ENCODE measurements at places on chromosomes 11 and 22.

DNA sequence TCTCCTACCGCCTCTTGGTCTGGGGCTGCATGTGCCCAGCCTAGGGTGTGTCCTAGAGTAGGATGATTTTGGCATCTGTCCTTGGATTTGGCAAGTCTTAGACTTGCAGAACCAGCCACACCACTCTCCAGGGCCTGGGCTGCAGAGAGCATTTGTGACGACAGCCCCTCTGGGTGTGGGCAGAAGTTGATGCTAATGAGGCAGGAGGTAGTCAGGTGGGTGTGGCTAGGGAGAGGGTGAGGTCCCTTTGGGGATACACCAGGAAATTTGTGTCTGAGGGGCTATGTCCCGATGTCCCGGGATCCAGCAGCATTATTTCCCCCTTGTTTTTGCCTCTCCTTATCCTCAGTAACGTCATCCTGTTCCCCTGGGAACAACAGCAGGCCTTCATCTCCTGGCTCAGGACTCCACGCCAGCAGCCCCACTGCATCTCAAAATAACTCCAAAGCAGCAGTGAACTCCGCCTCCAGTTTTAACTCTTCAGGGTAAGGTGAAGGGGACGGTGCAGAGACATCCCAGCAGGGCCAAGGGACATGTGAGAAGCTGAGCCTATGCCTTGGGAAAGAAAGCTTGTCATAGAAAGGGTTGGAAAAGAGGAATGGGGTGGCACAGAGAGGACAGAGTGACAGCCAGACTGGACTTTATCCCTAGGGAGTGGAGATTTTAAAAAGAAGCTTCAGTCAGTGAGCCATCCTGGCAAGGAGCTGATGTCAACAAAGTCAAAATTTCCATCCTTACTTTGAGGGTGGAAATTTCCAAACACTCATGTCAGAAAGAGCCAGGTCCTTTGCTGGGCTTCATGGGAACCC lies 8.0 kb upstream of the TLCD5 start:
- no peak for DNase-seq

- no peak for DNase-seq
Measured at GRCh38 chr22:44391481-44392445, 79.0 kb upstream of the SHISAL1 start.

DNA sequence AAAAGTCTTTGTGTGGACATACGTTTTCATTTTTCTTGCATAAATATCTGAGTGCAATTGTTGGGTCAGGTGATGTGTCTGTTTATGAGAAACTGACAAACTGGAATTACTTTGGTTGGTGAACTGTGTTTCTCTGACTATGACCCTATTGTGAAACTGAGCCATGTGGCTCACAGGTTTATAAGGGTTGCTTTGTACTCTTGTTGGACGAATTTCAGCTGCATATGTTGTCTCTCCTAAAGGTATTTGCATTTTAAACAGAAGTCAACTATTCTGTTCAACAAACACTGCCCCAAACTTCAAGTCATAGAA lies 34.4 kb upstream of the RASD2 start:
- DNase-seq, result no peak

GRCh38 chr11:79052544-79052943 lies 388.3 kb downstream of the TENM4 start:
- DNase-seq, result no peak

- peak; percentile 35 for DNase-seq
Measured at GRCh38 chr22:45164270-45165088, 754 bp downstream of the NUP50 start.

- peak; percentile 12 for DNase-seq
Measured at GRCh38 chr22:31488988-31489617, 539 bp downstream of the EIF4ENIF1 start.

- DNase-seq, result no peak
Measured at GRCh38 chr22:38832005-38832978, 11.5 kb downstream of the NPTXR start.

DNA sequence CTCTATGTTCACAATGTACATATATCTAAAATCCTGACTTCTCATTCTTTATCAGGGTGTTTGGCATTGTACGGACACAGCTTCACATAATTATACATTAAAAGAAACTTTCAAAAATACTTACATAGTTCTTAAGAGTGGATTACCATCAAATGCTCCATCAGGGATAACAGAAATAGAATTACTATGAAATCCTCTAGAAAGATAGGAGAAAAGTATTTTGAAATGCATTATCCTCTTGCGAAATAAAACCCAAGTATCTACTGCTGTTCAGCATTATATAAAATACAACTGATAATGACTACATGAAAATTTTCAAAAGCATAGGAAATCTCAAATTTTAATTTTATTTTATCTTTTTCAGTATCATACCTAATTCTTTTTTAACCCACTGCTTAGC lies 17.8 kb upstream of the CCDC34 start:
- no peak for DNase-seq

GRCh38 chr11:9687711-9688477 lies 24.0 kb downstream of the SWAP70 start:
- DNase-seq, result no peak

DNA sequence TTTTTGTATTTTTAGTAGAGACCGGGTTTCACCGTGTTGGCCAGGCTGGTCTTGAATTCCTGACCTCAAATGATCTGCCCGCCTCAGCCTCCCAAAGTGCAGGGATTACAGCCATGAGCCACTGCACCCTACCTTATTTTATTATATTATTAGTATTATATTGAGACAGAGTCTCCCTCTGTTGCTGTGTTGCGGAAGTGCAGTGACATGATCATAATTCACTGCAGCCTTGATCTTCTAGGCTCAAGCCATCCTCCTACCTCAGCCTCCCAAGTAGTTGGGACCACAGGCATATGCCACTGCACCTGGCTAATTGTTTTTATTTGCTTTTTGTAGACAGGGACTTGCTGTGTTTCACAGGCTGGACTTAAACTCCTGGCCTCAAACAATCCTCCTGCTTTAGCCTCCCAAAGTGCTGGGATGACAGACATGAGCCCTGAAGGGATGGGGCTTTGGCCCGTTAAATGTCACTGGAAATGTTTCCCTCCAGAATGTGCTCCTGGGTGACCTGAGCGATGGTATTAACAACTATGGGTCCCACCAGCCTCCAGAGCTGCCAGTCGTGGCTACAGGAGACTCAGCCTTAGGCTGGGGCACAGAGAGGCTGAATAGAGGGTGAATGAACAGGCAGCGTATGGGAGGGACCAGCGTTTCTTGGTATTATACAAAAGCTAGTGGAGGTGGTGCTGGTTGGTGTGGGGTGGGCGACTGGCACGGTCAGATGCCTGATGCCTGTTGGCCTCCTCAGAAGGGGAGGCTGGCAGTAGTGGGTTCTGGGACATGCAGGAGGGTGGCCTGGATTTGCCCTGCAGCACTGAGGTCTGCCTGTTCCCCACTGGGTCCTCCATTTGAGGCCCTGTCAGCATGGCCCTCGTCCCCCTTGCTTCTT lies 7.3 kb downstream of the TANGO2 start:
- no peak for DNase-seq

- DNase-seq, result no peak
Measured at GRCh38 chr11:114060392-114061047, 1.0 kb downstream of the ZBTB16 start.

DNA sequence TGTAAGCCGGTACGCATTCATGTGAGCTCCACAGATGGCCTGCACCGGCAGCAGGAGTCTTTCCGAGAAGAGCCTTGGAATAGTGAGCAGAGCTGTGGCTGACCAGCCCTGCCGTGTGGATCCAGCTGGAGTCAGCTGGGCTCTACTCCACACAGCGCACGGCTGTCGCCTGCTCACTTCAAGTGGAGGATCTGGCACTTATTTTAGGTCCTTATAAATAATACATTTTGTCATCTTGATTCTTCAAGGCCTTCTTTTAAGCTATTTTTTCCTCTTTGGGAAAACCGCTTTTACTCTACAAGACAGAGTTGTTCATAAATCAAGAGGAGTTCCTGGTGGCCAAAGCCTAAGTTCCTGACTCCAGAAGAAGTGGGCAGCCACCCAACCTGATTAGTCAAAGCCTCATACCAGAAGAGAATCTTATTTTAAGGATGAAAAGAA lies 93.8 kb downstream of the KCNC1 start:
- DNase-seq, result no peak

DNA sequence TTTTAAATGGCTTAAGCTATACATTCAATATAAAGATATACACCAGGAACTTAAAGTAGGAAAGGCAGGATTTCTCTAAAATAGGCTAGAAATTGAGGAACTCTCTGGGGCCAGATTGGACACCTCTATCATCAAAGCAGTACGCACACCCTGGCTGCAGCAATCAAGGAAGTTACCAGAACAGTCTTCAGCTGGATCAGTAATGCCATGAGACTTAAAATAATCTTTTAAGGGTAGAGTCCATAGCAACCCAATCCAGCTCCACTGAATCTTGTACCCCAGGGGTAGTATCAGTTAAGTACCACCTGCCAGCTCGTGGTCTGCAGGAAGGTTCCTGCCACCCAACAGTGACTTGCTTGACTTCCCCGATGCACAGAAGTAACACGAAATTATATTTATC lies 3.0 kb downstream of the RDX start:
- DNase-seq, result no peak

DNA sequence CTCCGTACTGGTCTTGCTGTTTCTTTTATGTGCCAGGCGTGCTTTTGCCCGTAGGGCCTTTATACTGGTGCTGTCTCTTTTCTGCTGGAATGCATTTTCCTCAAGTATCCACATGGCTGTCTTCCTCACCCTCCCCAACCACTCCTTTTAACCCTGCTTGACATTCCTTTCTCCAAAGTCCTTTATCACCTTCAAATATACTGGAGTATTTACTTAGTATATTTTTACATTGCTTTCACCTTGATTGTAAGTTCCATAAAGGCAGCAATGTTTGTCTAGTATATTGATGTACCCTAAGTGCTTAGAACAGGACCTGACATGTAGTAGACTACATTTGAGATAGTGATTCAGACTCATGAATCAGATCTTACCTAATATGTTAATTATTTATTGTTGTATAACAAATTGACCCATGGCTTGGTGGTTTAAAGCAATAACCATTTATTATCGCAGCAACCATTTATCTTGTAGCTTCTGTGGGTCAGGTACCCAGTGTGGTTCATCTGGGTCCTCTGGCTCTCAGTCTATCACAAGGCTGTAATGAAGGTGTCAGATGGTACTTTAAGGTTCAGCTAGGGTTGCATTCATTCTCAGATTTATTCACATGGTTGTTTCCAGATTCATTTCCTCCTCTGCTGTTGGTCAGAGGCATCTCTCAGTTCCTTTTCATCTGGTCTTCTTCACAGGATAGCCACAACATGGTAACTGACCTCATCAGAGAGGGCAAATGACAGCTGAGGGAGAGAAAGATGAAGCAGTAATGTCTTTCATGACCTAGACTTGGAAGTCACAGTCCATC lies 34.2 kb downstream of the DDX10 start:
- no peak for DNase-seq

- no peak for DNase-seq
Measured at GRCh38 chr22:29813563-29813962, 24.5 kb downstream of the ASCC2 start.

- no peak for DNase-seq
Measured at GRCh38 chr11:22626573-22627239, 1.1 kb upstream of the FANCF start.

DNA sequence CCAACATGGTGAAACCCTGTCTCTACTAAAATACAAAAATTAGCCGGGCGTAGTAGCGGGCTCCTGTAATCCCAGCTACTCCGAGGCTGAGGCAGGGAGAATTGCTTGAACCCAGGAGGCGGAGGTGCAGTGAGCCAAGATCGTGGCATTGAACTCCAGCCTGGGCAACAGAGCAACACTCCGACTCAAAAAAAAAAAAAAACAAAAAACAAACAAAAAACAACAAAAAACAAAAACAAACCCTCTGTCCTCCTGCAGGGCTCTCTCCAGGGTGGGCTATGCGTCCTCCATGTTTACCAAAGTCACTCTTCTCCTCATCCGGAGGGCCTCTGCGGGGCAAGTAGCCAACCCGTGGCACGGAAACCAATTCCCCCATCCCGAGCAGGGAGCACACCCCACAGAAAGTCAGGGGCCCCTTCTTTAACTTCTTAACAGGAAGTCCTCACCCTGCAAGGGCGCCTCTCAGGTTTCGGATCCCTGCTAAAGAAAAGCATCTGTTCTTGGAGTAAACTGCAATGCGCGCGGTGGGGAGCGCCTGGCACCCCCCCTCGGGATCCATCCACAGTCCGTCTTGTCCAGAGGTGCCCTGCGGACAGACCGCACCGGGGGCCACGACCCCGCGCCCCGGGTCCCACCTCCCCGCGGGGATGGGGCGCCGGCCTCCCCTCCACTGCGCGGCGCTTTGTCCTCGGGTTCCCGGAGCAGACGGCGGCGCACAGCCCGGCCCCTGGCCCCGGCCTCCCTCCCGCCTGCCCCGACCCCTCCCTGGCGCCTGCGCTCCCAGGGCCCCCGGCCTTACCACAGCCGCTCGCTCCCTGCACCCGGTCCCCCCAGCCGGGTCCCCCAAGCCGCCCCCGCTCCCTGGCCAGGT lies 712 bp downstream of the CERK start:
- no peak for DNase-seq

DNA sequence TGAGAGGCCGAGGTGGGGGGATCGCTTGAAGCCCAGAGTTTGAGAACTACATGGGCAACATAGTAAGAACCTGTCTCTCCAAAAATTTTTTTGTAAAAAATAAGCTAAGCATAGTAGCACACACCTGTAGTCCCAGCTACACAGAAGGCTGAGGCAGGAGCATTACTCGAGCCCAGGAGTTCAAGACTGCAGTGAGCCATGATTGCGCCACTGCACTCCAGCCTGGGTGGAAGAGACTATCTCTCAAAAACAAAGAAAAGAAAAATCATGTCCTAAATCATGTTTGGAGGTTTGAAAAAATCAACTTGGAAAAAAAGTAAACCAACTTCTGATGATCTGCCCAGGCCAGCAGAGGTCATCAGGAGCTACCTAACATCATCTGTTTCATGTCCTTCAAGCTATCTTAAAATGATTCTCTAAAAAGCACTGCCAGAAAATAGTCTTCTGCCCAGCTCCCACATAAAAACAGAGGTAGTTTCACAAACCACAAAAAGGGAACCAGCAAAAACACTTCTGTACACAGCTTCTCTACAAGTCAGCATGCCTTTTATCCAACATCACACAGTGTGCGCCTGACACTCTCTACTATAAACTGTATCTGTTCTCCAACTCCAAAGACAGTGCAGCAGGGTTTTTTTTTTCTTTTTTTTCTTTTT lies 165.0 kb downstream of the SOX6 start:
- no peak for DNase-seq

- DNase-seq, result no peak
Measured at GRCh38 chr11:65448418-65449105, 26.0 kb downstream of the NEAT1 start.

GRCh38 chr11:6695377-6695776 lies 12.2 kb upstream of the MRPL17 start:
- DNase-seq, result no peak
